Activated CD4-positive, alpha-beta T cell treated with anti-CD3 and anti-CD28 coated beads, Interleukin-2, Interleukin-4, amounts not matched to agents 100 ng/mL and 50 ng/mL, durations not matched to agents 16 hours and 8 hours (primary cell): ENCODE measurements at places on chromosomes 16 and 17.

- peak; percentile 73 for DNase-seq
Measured at GRCh38 chr16:79007614-79008013, 592.9 kb downstream of the MAF start.

DNA sequence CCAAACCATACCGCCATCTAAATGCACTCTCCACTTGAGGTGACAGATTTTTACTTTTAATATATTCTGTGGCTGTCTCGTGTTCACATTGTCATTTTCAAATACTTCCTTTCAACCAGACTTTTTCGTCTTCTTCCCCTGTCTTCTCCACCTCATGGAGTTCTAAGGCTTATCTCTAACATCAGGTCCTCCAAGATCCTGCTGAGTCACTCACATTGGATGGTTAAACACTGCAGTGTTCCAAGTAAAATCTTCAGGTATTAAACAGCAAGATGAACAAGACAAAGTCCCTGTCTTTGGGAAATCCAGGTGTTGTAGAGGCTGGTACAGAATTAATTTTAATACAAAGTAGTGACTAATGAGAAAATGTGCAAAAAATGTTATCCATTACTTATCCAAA lies 330.2 kb upstream of the KIF2B start:
- no peak for DNase-seq

- no peak for DNase-seq
Measured at GRCh38 chr17:2542456-2542855, 30.8 kb upstream of the METTL16 start.

- no peak for DNase-seq
Measured at GRCh38 chr17:82474223-82475010, 15.9 kb downstream of the NARF start.

DNA sequence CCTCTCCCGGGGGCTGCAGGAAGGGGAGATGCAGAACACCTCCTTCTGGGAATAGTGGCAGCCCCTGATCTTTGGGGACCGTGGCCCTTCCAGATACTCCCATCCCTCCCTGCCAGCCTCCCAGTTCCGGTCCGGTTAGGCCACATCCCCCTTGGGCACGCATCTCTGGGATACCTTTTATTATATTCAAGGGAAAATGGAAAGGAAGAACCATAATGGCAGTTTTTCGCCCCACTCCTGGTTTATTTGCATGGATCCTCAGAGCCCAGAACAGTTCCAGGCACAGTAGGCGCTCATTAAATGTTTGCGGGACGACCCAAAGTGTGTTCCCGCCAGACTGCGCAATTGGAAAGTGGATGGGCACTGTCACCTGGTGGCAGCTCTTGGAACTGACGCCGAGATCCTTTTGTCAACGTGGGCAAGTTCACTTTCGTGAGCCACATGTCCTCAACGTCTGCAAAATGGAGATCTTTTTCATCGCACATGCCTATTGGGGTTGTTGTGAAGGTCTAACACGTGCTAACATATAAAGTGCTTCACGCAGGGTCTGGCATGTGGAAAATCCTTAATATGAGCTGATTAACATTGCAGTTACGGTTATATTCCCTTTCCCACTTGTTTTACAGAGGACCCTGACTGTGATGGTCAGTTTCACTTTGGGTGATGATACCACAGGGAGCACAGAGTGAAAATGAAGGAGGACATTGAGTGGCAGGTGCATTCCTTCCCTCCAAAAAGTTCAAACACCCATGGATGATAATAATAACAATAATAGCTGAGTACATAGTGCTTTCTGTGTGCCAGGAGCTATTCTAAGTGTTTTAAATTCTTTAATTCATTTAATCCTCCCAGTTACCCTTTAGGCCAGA lies 1.7 kb upstream of the GPRC5B start:
- peak; percentile 83 for DNase-seq

- no peak for DNase-seq
Measured at GRCh38 chr16:55502801-55503366, 6.0 kb upstream of the LPCAT2 start.

GRCh38 chr16:59013930-59014329 lies 279.8 kb upstream of the GOT2 start:
- DNase-seq: no peak

- DNase-seq: no peak
Measured at GRCh38 chr17:42027590-42027889, 7.7 kb downstream of the NKIRAS2 start.

DNA sequence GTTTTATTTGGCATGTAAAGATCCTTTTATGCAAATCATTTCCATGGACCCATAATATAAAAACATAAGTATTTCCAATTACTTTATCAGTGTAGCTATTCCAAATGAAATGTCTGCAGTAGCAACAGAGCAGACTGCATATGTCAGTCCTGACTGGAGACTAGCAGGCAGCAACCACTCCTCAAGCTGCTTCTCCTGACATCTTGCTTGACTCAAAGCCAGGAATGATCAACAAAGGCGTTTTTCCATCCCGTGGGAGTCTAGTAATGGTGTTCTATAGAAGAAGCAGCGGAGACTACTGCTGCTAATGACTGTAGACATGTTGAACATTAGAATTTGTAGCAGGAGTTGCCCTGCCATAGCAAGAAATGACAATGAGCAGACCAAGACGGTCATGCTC lies 73.2 kb upstream of the AKTIP start:
- no peak for DNase-seq

- DNase-seq: no peak
Measured at GRCh38 chr16:79806757-79807156, 206.2 kb upstream of the MAF start.

GRCh38 chr16:1265826-1266225 lies 10.0 kb downstream of the TPSD1 start:
- DNase-seq: no peak
